CD4-positive, alpha-beta T cell treated with Interleukin-21 for 1 hour (primary cell): ENCODE measurements at places on chromosomes 16 and 17.
A peak's percentile ranks its signal among the peaks of the same experiment; 100 is the strongest.

GRCh38 chr17:37737081-37737480 lies 7.8 kb downstream of the HNF1B start:
- no peak for DNase-seq

GRCh38 chr16:19213885-19214284 lies 45.8 kb downstream of the SYT17 start:
- DNase-seq, result no peak

DNA sequence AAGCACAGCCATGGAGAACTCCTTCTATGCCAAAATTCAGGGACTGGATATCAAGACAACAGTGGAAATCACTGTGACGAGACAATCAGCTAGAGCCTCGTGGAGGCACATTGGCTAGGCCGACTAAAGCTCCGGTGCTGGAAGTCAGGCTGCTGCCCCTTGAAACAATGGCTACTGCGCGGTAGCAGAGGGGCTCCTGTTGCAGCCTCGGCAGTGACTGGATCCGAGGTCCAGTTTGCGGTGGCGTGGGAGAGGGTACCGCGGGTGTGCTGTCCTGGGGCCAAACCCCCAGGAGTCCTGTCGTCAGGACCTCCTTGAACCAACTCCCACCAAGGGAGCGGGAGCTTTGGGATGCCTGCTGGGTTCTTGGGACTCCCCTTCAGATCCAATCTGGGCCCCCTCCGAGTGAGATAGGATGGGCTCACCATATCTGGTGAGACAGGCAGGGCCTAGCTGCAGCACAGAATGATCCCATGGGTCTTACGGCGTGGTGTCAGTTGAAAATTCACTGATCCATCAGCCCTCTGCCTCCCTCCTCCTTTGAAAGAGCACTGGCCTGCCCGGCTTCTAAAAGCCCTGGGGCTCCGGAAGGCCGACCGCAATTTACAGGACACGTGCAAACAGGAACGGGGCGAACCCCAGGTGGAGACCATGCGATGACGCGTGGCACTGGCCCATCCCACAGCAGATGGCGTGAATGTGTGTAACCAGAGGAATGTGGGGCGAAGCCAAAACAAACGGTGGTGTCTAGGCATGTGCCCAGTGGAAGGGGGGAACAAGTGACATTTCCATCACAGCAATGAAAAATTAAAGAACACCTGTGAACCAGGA lies 15.8 kb upstream of the KCNJ18 start:
- no peak for DNase-seq

DNA sequence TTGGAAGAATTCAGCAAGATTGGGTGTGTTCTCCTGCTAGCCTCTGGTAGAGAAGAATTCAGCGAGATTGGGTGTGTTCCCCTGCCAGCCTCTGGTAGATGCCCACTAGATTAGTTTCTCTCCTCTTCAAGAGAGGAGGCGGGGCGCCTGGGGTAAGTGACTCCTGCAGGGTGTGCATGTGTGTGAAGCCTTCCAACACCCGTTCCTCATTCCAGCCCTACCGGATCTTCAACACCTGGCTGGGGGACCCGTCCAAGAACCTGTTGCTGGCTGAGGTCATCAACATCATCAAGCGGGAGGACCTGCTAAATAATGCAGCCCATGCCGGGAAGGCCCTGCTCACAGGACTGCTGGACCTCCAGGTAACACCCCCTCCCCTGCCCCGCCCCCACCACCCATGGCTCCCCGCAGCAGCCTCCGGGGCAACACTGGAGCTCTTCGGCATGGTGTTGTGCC lies 21.3 kb downstream of the TMEM186 start:
- DNase-seq, result no peak

DNA sequence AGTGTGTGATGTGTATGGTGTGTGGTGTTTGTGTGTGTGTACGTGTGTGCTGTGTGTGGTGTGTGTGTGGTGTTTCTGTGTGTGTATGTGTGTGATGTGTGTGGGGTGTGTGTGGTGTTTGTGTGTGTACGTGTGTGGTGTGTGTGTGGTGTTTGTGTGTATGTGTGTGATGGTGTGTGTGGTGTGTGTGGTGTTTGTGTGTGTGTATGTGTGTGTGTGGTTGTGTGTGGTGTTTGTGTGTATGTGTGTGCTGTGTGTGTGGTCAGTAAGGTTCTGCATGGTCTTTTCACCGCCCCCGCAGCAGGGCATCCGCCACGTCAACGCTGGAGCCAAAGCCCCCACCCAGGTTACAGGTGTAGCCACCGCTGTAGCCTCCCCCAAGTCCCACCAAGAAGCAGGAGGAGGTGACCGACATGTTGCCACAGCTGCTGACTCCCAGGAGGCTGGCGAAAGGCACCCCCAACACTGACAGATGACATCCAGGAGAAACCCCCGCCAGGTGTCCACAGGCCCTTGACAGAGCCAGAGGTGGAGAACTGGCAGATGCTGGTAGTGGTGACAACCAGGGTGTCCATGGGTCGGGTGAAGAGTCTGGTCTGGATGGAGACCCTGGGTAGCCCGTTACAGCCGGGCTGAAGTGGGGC lies 9.3 kb upstream of the KRT17 start:
- no peak for DNase-seq

GRCh38 chr17:67585077-67585602 lies 132.6 kb upstream of the NOL11 start:
- no peak for DNase-seq

GRCh38 chr17:30780343-30780742 lies 44.1 kb downstream of the CRLF3 start:
- peak; percentile 6 for DNase-seq

GRCh38 chr17:48392857-48393256 lies 37.2 kb downstream of the SKAP1 start:
- DNase-seq, result no peak

DNA sequence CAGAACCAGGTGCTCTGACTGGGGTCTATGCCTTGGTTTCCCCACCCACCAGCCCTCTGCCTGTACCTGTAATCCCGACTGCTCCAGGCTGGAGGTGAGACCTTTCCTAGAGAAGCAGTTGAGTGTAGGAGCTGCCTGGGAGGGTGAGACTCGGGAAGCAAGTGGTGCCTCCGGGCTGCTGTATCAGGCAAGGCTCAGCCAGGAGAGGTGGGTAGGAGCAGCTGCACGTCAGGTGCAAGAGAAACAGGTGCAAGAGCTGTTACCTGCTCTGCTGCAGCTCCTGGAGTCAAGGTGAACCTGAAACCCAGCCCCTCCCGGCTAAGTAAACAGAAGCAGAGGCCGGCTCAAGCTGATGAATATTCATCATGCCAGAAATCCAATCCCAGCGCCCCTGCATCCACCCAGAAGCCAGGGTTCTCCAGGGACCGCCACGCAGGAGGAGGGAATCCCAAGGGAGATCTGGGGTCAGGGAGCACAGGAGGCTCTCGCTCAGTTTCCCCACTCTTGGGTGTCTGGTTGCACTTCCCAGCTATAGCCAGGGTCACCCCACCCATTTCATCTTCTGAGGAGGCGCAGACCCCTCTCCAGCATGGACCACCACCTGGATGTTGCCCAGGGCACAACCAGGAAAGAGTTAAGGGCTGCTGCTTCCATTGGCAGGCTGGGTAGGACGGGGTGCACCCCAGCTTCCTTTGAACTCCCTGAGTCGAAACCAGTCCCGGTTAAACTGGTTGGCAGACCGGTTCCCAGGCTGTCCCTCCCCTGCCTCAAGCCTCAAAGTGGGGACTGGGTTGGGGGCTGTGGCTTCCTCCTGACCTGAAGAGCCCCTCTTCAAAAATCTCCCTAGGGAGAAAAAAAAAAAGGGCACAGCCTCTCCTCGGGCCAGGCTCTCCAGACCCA lies at the start of gene PRR15L:
PRR15L (minus strand) TSS at position 293 of the 900 bp plus-strand sequence. CDS start 4,649 bp downstream, outside the sequence.
- DNase-seq, result no peak

GRCh38 chr16:85348065-85348840 lies 236.0 kb upstream of the CIBAR2 start:
- DNase-seq, result no peak

DNA sequence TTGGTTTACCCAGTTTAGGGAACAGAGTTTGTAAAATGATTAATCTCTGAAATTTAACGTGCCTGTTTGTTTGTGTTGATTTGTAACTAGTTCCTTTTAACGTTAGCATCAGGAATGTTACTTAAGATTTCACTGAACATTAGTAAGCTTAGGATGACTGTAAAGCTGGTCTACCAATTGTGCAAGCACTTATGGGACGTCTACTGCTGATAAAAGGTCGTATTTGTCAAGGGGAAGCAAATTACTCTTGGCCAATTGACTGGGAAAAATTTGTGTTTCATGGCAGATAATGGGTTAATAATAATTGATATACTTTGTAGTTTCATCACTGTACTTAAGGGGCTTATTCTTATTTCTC lies 11.8 kb downstream of the METTL9 start:
- DNase-seq, result no peak

DNA sequence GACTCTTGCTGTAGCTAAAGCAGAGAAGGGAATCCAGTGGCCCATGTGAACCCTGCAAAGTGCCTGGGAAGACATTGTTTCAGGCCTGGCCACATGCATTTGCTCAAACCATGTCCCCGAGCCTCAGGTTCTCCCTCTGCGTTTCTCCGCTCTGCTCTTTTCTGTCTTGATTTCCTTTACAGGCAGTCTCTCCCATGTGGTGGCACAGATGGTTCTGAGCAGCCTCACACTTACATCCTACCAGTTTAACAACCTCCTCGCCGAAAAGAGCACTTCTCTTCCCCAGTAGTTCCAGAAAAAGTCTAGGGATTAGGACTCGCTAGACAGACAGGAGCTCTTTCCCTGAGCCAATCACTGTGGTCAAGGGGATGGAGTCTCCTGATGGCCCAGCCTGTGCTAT lies 28.3 kb upstream of the MYH10 start:
- DNase-seq, result no peak
